ENCODE measurements at places on chromosomes 3 and 15. TPM values are rescaled to one million over a fixed set of nuclear protein-coding genes. Genes with fewer than 3 reads are reported as not detected.

Gene NDN
- total RNA-seq = 3.1 TPM

Gene C3orf85
- total RNA-seq = not detected

GRCh38 chr15:88653200-88654064 is 14.6 kb downstream of the ISG20 start:
- DNase-seq = no peak

GRCh38 chr15:98669638-98670037 is 21.3 kb downstream of the IGF1R start:
- no peak for DNase-seq

DNA sequence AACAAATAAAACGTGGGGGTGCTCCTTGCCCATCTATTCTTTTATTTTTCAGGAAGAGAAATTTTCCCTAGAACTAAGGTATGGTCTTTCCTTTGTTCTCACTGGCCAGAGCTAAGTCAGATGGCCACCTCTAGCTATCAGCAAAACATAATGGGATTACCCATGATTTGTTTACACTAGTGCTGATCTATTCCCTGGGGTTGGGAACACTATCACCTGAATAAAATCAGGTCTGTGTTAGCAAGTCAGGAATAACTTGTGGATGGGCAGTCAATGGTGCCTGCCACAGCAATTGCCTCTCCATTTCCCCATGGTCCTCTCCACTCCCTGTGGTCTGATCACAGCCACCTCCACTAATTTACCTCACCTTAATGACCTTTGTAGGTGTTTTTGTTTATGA is 181.7 kb upstream of the CADPS start:
- no peak for DNase-seq

Gene MIX23
- 46.6 TPM for total RNA-seq

Gene SHC4
- 0.51 TPM for total RNA-seq

- DNase-seq = no peak
Observed at GRCh38 chr3:185630182-185630622, 44.1 kb downstream of the SENP2 start.

Gene MON1A
- 13.8 TPM for total RNA-seq

DNA sequence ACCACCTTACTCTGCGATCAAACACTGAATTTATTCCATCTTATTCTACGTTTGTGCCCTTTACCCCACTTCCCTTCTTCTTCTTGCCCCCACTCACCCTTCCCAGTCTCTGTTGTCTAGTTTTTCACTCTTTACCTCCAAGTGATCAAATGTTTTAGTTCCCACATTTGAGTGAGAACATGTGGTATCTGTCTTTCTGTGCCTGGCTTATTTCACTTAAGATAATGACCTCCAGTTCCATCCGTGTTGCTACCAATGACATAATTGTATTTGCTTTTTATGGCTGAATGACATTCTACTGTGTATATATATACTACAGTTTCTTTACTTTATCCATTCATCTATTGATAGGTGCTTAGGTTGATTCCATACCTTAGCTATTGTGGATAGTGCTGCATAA is 78.8 kb downstream of the PDCD6IP start:
- no peak for DNase-seq

GRCh38 chr3:127733781-127734180 is 61.0 kb downstream of the ABTB1 start:
- DNase-seq = no peak

DNA sequence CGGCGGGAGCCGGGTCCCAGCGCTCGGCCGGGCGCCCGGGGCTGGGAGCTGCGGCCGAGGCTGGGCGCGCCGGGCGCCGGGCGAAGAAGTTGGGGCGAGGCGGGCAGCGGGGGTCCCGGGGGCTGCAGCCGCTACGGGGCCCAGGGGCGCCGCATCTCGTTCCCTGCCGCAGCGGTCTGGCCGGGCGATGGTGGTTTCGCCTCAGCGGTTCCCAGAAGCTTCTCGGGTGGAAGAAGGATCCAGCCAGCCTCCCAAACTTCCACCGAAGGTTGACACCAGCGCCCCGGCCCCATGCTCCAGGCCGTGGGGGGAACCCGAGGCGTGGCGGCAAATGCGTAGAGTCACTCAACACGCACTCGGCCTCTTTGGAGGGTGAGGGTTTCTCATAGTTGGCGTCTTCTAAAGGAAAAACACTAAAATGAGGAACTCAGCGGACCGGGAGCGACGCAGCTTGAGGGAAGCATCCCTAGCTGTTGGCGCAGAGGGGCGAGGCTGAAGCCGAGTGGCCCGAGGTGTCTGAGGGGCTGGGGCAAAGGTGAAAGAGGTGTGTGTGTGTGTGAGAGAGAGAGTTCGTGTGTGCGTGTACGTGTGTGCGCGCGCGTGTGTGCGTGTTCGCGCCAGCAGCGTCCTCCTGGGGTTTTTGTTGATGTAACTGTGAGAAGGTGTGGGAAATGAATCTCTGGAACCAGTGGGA is 940 bp downstream of the BOC start:
- no peak for DNase-seq

Gene SEMA3G
- total RNA-seq = not detected

Gene CTXN2
- total RNA-seq = not detected

- DNase-seq = no peak
Observed at GRCh38 chr3:132785292-132785691, 63.1 kb upstream of the NPHP3 start.

DNA sequence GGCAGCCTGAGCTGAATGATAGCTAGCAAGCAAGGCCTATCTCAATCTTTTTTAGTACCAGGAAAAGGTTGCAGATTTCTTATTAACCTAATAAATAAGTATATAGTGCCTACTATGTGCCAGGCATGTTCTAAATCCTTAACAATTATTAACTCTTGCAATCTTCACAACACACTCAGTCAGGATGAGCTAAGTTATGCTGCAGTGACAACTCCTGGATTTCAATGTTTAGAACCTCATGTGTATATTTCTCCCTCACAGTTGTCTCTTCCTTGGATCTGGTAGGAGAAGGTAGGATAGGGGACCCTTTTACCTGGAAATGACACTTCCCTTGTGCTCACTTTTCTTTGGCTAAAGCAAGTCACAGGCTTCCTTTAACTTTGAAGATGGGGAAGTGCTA is 39.3 kb upstream of the MAGI1 start:
- DNase-seq = no peak

Gene RPL39L
- 36.5 TPM for total RNA-seq

DNA sequence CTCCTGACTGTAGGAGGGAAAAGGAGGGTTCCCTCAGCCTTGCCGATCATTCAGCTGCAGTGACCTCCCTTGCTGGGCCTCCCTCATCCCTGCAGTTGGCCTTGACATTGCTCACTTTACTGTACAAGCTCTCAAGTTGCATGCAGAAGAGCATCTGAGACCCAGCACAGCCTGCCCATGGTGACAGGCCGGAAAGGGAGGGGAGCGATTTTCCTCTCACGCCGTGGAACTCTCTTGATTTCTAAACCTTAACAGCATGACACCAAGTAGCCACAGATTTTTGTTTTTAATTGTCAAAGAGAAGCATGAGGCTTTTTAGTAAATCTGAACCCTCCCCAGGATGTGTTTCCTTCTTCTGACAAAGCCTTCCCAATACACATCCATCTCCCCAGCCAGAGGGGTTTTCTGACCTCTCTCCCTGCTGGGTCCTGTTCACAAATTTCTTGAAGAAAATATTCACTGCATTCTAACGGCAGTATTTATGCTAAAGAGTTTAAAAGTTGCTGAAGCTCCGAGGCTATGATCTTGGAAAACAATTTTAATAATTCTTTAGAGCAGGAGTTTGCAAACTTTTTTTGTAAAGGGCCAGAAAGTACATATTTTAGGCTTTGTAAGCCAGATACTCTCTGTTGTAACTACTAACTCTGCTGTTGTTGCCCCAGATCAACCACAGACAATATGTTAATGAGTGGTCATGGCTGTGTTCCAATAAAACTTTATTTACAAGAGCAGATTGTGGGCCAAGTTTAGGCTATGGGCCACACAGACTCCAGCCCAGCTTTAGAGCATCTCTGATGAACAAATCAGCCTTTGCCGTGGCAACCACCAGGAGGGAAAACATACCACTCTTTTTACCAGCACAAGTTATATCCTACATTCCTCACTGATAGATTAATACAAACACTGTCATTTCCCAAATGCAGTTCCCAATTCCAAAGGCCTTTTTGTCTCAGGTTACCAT is 34.8 kb downstream of the LMCD1 start:
- no peak for DNase-seq

Data from K562 (cell line).